Hippocampal formation (tissue), 2 donors: ENCODE measurements at places on chromosomes 2 and 18.

DNA sequence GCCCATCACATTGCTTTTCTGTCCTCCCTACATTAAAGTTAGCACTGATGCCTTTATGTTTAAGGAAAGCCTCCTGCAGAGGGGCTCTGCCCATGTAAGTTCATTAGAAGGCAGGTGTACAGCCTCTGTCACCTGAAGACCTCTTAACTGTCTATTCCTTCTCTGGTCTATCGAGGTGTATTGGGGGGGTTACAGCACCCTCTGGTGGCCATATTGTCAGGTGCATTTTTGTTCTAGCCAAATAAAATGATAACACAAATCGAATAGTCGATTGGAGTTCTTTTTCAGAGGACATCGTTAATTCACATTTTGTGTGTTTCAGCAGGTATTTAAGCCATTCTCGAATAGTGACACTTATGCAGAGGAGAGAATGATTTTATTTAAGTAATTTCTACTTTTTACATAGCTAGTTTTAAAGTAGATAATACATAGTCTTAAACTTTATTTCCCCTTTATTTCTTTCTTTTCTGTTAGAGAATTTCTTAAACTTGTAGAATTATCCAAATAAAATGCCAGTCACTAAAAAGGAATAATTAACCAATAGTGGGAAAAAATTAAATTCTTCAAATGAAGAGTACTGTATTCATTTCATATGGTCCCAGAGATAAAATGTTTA is 136.8 kb downstream of the NEDD4L start:
- DNase-seq, result no peak

- DNase-seq, result no peak
Observed at GRCh38 chr2:102042196-102043081, 50.7 kb downstream of the IL1R2 start.

DNA sequence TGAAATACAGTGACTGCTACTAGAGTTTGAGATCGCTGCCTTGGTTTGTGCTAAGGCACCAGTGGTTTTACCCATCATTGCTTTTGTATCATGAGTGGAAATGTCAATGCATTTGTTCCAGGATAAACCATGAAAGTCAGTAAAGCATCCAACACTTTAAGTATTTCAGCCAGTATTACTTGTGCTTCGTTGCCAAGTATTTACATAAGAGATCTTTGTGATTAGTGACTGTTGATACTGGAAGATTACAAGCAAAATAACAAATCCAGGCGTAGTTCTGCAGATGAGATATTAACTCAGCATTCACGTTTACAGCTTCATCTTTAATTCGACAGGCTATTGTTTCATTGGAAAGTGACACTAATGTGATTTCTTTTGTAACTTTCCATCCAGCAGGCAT is 90.3 kb upstream of the B3GNT7 start:
- DNase-seq, result no peak

DNA sequence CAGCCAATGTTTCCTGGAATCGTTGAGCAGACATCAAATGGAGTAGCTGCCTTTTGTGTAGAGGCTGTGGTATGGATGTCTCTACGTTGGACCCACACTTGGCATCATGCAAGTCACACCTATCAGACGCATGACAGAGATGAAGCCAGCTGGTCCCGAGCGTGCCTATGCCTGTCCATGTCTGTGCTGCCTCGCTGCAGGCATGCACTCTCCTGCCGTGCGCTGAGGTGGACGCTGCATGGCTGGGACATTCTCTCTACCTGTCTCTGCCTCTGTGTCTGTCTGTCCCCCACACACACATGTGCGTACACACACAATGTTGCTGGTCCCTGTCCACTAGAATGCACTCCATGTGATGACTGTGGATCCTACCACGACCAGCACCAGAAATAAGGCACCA is 514.2 kb upstream of the MYT1L start:
- DNase-seq, result no peak

- DNase-seq, result no peak
Observed at GRCh38 chr2:144753416-144753815, 233.5 kb upstream of the ZEB2 start.

DNA sequence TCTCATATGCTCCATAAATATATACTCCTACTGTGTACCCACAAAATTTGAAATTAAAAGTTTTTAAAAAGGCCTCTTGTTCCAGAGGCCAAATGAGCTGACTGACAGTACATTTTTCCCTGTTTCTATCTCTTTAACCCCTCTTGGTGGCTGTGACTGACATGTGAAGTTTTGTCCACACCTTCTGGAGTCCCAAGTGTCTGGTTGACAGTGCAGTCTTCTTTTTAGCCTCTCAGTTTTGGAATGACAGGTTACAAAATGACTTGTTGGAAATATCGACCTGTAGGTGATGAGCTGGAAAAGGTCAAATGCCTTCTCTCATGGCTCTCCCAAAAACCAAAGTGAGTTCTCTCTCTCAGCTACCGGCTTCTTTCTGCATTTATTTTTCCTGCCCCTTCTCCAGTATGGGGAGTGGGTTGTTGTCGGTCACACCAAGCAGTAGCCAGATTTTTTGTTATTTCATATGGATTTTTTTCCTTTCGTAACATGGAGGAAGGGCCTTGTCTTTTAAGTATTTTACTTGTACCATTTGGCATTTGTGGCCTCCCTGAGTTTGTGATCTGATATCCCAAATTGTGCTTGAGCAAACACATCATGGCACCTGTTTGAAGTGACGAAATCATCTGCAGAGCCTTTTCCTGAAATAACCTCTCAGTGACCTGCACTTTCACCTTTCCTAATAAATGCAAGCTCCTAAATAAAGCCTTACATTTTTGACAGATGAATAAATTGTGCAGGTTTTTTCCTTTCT is 143.9 kb downstream of the ESCO1 start:
- no peak for DNase-seq

GRCh38 chr2:184520441-184520840 is 77.9 kb upstream of the ZNF804A start:
- DNase-seq, result no peak

GRCh38 chr2:391696-392095 is 103.8 kb upstream of the ALKAL2 start:
- no peak for DNase-seq

DNA sequence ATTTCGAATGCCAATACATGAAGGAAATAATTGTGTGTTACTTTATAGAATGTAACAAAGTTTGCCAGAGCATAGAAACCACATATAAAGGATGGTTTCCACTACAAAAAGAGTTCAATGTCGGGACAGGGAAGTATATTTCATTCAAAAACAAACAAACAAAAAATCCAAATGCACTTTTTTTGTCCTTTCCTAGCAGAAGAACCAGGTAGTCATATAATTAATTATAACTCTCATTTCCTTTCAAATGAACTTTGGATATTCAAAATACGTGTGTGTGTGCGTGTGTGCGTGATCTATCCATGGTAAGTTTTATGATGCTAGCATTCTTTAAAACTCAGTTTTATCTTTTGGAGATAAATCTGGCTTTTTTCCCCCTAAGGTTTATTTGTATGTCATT is 8.3 kb downstream of the FN1 start:
- DNase-seq, result no peak
